ENCODE measurements at places on chromosomes 12 and 14. TPM values are rescaled to one million over a fixed set of nuclear protein-coding genes. Genes with fewer than 3 reads are reported as not detected.

DNA sequence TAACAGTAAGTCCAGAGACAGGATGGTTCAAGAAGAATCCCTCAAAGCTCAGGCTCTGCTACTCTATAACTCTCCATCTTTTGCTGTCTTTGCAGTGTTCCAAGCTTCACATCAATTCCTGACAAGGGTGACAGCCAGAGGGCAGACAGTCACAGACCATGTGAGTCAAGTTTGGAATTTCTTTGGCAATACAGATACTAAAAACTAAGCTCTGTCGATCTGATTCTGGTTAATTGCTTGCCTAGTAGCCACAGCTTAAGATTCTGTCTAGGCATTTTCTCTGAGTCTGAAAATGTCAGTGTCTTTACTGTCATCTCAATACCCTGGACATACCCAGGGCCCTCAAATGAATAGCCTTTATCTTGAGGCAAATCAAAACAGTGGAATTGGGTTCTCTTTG lies 153.7 kb downstream of the CEP128 start:
- H3K4me1 ChIP-seq: no peaks in the 10 kb centered on the region
- no peaks in the 10 kb centered on the region for H3K36me3 ChIP-seq
- no peak overlapping the region for H3K27ac ChIP-seq
- no peak overlapping the region for H3K4me3 ChIP-seq

DNA sequence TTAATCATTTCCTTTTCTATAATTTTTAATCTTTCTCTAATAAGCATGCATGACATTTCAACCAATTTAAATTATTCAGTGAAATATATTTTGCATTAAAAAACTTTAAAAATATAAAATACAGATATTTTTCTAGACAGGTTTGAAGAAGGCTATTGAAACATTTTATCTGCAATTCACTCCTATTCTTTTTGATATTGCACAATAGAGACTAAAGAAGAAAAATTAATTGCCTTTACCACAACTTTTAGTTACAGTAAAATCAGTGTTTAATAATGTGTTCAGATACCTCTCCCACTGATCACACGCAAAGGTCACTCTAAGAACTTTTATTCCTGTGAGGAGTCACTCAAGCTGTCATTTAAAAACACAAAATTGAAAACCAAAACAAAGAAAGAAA lies 1416.7 kb downstream of the FSCB start:
- no peak overlapping the region for H3K4me3 ChIP-seq
- H3K4me1 ChIP-seq: no peaks in the 10 kb centered on the region
- H3K36me3 ChIP-seq: no peaks in the 10 kb centered on the region
- H3K27me3 ChIP-seq: no peaks in the 10 kb centered on the region
- no peak for DNase-seq
- no peak overlapping the region for H3K27ac ChIP-seq

DNA sequence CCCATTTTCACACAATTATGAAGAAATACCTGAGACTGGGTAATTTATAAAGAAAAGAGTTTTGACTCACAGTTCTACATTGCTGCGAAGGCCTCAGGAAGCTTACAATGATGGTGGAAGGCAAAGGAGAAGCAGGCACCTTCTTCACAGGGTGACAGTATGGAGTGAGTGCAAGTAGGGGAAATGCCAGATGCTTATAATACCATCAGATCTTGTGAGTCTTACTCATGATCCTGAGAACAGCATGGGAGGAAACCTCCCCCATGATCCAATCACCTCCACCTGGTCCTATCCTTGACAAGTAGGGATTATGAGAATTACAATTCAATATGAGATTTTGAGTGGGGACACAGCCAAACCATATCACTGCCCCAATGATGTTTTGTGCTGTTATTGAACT lies 189.3 kb upstream of the CRY1 start:
- H3K27ac ChIP-seq: no peak overlapping the region
- no peaks in the 10 kb centered on the region for H3K27me3 ChIP-seq
- H3K36me3 ChIP-seq: no peaks in the 10 kb centered on the region
- H3K4me1 ChIP-seq: no peaks in the 10 kb centered on the region
- DNase-seq: no peak

DNA sequence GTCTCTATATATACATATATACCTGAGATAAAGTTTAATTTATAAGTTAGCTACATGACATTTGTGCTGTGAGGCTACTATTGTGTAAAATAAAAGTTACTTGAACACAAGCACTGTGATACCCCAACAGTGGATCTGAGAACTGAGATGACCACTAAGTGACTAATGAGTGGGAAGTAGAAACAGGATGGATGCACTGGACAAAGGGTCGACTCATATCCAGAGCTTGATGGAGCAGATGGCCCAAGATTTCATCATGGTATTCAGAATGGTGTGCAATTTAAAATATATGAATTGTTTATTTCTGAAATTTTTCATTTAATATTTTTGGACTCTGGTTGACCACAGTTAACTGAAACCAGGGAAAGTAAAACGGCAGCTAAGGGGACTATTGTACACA lies 908.6 kb upstream of the MDGA2 start:
- H3K27me3 ChIP-seq: no peaks in the 10 kb centered on the region
- no peak overlapping the region for H3K4me3 ChIP-seq
- H3K36me3 ChIP-seq: no peaks in the 10 kb centered on the region

DNA sequence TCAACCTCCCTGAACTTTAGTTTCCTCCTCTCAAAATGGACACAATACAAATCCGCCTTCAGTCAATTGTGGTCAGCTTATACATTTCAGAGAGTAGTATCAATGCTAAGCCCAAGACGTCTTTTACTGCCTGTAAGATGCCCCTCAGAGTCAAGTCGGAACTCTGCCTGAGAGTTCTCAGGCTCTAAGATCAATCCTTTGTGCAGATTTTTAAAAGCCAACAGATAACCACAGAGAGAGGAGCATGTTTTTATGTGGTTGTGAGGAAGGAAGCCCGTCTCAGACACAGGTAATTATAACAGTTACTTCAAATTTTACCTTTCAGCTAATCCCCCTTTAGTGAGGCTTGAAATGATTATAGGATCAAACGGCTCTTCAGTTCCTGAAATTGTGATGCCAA lies 91.6 kb downstream of the HELB start:
- H3K27me3 ChIP-seq: no peaks in the 10 kb centered on the region
- no peaks in the 10 kb centered on the region for H3K4me1 ChIP-seq
- H3K36me3 ChIP-seq: peaks cover 6% of the 10 kb centered on the region
- H3K27ac ChIP-seq: no peak overlapping the region
- DNase-seq: no peak

- H3K4me3 ChIP-seq: no peak overlapping the region
- peaks cover 7% of the 10 kb centered on the region for H3K4me1 ChIP-seq
- H3K36me3 ChIP-seq: no peaks in the 10 kb centered on the region
- H3K27ac ChIP-seq: no peak overlapping the region
- DNase-seq: no peak
These were observed 409.6 kb downstream of the TMEM132D start for GRCh38 chr12:129494260-129494659.

- H3K36me3 ChIP-seq: no peaks in the 10 kb centered on the region
- H3K27ac ChIP-seq: no peak overlapping the region
- no peak for DNase-seq
- no peak overlapping the region for H3K4me3 ChIP-seq
These were observed 48.3 kb upstream of the SLC6A15 start for GRCh38 chr12:84960918-84961317.

GRCh38 chr14:64971943-64972791 lies at the start of gene RAB15:
Gene RAB15 (minus strand): TSS chr14:64972336. CDS start chr14:64972076, 260 bp downstream.
- H3K4me1 ChIP-seq: peaks cover 34% of the 10 kb centered on the region
- no peaks in the 10 kb centered on the region for H3K27me3 ChIP-seq
- peak within 1 kb of the TSS; percentile 71 for H3K4me3 ChIP-seq
- DNase-seq: peak; percentile 84
- H3K36me3 ChIP-seq: no peaks in the 10 kb centered on the region

DNA sequence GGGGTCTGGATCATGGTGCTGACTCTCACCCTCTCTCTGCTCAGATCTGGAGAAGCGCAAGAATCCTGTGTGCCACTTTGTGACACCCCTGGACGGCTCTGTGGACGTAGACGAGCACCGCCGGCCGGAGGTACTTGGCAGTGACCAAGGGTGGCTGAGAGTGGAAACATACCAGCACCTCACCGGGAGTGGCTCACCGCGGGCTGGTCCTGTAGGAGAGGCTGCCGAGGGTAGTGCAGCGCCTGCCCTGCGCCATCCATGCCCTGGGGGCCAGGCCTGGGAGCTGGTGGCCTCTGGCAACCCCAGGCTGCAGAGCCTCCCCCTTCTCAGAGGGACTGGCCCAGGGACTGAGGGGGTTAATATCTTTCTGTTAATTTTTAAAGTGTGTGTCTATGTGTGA lies 46.2 kb downstream of the IL31 start:
- DNase-seq: no peak
- no peak overlapping the region for H3K27ac ChIP-seq
- peaks cover 46% of the 10 kb centered on the region for H3K36me3 ChIP-seq
- H3K27me3 ChIP-seq: no peaks in the 10 kb centered on the region
- peaks cover 6% of the 10 kb centered on the region for H3K4me1 ChIP-seq

GRCh38 chr12:47393403-47393790 lies 312.4 kb downstream of the RPAP3 start:
- H3K4me1 ChIP-seq: no peaks in the 10 kb centered on the region
- H3K36me3 ChIP-seq: no peaks in the 10 kb centered on the region
- H3K4me3 ChIP-seq: no peak overlapping the region
- no peak overlapping the region for H3K27ac ChIP-seq
- H3K27me3 ChIP-seq: no peaks in the 10 kb centered on the region

DNA sequence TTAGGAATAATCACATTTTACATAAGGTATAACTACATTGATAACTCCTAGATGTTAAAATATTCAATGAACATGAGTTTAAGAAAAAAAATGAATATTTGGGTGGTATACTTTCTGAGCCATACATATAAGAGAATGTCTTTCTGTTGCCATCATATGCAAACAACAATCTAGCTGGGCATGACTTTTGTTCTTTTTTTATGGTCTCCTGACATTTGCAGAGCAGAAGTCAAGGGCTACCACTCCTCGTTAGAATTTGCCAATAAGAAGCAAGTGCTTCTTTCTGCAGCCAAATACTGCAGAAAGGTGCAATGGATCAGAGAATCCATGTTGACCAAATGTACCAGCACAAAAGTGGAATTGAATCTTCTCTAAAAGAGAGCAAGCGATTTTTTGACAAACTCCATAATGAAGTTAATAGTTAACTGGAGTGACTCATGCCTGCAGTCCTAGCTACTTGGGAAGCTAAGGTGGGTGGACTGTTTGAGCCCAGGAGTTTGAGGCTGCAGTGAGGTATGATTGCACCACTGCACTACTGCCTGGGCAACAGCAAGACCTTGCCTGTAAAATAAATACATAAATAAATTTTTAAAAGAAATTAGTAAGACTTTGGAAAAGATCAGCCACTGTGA lies 25.5 kb upstream of the CCDC91 start:
- H3K36me3 ChIP-seq: no peaks in the 10 kb centered on the region
- H3K27ac ChIP-seq: no peak overlapping the region

- no peaks in the 10 kb centered on the region for H3K4me1 ChIP-seq
- H3K36me3 ChIP-seq: no peaks in the 10 kb centered on the region
- no peak overlapping the region for H3K4me3 ChIP-seq
- no peaks in the 10 kb centered on the region for H3K27me3 ChIP-seq
These were observed 51.9 kb downstream of the CCDC91 start for GRCh38 chr12:28242129-28242495.

GRCh38 chr12:116779597-116779996 lies 41.5 kb downstream of the RNFT2 start:
- H3K4me1 ChIP-seq: no peaks in the 10 kb centered on the region
- H3K27ac ChIP-seq: no peak overlapping the region
- H3K36me3 ChIP-seq: peaks cover 44% of the 10 kb centered on the region

GRCh38 chr12:130339951-130340350 lies 2.3 kb downstream of the PIWIL1 start:
- peaks cover 16% of the 10 kb centered on the region for H3K4me1 ChIP-seq
- DNase-seq: no peak
- H3K27me3 ChIP-seq: peaks cover 20% of the 10 kb centered on the region
- no peaks in the 10 kb centered on the region for H3K36me3 ChIP-seq
- no peak overlapping the region for H3K27ac ChIP-seq

DNA sequence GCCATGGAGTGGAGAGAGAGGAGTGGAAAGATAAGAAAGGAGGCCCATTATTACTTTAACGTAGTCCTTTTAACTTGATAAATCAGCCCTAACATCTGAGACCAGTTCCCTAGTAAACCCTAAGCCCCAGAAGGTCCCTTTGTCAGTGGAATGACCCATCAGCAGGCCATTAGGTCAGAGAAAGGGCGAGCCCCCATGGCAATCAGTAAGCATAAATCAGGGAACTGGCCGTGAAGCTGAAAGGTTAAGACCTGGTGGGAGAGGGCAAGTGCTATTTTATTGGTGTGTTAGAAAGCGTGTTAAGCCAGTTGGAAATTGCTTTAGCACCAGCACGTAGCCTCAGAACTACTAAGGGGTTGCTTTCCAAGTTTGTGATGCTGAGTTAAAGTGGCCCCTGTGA lies 708.0 kb downstream of the BCL11B start:
- H3K36me3 ChIP-seq: no peaks in the 10 kb centered on the region
- no peak for DNase-seq
- no peaks in the 10 kb centered on the region for H3K27me3 ChIP-seq
- H3K27ac ChIP-seq: no peak overlapping the region
- no peaks in the 10 kb centered on the region for H3K4me1 ChIP-seq
- no peak overlapping the region for H3K4me3 ChIP-seq

- H3K27ac ChIP-seq: no peak overlapping the region
- DNase-seq: peak; percentile 66
- no peaks in the 10 kb centered on the region for H3K27me3 ChIP-seq
These were observed 38.9 kb downstream of the EML1 start for GRCh38 chr14:99831903-99832685.

DNA sequence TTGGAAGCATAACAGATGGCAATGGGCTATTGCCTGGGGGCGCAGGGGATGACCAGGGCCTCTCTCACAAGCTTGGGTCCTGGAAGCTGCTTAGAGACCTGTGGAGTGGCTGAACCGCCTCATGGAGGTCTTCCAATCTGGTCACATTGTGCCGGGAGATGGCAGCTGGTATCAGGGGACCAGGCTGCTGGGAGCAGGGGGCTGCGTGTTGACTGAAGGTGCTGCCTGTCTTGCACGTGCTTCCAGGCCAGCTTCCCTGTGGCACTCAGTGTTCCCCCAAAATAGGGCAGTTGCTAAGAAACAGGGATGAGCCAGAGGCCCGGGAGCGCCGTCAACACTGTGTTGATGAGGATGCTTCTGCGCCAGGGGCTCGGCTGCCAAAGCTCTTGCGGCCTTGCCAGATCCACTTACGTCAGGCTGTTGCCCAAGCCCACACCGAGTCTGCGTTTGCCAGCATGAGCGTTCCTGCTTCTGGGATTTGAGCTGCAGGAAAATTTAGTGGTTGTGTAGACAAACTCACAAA lies 39.8 kb downstream of the ELK3 start:
- no peaks in the 10 kb centered on the region for H3K27me3 ChIP-seq
- DNase-seq: peak; percentile 81
- peaks cover 2% of the 10 kb centered on the region for H3K36me3 ChIP-seq
- no peak overlapping the region for H3K4me3 ChIP-seq

DNA sequence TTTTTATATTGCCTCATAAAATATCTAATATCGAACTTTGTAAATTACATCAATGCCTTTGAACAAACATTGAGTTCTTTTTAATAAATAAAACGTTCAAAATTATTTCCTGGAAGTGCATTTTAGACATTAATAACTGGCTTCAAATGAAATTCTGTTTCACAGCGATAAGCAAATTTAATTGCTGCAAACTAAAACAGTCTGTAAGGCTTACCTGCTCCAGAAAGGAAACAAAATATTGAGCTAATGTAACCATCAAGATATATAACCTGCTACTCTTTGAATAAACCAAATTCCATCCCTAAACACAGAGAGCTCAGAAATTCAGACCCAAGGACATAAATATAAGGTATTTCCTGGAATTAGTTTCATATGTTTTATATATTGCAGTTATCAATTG lies 651.3 kb downstream of the MED13L start:
- no peak overlapping the region for H3K27ac ChIP-seq
- DNase-seq: no peak
- no peak overlapping the region for H3K4me3 ChIP-seq

Gene TAS2R8
- 0.11 TPM for total RNA-seq

Gene KRT73
- not detected for total RNA-seq

Gene GLIPR1L1
- total RNA-seq: not detected

Gene INHBE
- total RNA-seq: not detected

Gene KRT71
- total RNA-seq: not detected

Gene DPF3
- total RNA-seq: 9.6 TPM

Gene MANSC4
- total RNA-seq: not detected

Data from spinal cord (tissue), 10 donors.